ENCODE measurements at places on chromosomes 5 and 9.
A peak's percentile ranks its signal among the peaks of the same experiment; 100 is the strongest.

DNA sequence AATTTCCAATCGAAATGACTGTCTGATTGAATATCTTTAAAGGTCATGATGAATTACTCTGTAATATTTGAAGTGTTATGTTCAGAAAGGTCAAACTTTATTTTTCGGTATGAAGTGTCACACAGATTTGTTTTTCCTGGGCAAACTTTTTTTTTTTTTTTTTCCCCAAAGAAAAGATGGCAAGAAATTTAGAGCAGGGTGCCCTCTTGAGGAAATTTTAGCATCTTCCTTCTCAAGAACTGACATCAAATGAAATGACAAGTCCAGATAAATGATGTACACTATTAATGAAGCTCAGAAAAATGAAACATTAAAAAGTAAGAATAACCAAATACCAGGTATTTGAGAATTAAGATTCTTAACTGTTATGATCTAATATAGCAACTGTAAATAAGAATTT is 123.6 kb downstream of the INVS start:
- DNase-seq, result no peak

DNA sequence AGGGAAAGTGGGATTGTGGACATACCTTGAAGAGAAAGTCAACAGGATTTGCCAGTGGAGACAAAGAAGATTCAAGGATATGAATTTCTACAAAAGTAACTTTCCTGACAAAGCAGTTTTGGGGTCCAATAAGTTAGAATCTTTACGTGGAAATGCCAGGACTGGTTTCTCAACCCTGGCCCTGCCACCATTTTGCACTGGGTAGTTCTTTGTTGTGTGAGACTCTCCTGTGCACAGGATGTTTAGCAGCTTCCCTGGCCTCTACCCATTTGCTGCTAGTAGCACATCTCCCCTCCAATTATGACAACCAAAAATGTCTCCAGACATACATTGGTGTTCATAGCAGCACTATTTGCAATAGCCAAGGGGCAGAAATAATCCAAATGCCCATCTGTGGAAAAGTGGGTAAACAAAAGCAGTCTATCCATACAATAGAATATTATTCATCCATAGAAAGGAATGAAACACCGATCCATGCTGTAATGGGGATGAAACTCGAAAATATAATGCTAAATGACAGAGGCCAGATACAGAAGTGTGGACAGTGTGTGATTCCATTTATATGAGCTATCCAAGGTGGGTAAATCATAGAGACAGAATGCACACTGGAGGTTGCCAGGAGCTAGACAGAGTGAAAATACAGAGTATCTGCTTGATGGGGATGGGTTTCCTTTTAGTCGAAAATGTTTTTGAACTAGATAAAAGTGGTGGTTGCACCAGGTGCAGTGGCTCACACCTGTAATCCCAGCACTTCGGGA is 91.4 kb downstream of the NSUN2 start:
- no peak for DNase-seq

DNA sequence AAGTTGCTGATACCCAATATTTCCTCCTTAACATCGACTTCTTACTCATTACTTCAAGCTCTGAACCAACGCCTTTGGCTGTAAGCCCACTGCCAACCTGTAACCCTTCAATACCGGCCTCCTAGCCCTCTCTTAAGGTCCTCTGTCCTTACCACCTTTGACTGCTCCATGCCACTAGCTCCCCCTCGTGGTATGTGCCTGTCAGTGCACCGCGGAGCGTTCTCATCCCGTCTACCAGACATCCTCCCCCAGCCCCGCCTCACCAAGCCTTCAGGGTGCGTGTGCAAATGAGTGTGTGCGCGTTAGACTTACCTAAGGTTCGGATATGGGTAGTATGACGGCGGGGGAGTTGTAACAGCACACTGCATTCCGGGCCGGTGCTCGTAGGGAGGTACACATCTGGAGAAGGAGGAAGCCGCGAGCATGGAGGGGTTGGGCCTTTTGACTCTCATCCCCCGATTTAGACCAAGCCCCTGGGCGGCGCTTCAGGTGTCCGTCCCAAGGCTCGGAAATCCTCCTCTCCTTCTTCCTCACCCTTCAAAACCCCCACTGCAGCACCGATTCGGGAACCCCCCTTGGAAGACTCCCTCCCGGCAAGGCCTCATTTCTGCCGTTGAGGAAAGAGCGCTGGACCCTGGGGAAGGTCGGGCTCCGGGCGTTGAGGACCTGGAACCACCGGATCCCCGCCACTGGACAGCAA is 2.8 kb upstream of the MYORG start:
- peak; percentile 91 for DNase-seq

GRCh38 chr9:107154291-107154690 is 128.8 kb upstream of the RAD23B start:
- DNase-seq, result no peak

GRCh38 chr9:83937861-83938455 is 16.7 kb upstream of the KIF27 start:
- no peak for DNase-seq

- DNase-seq, result no peak
Measured at GRCh38 chr9:14907696-14908095, 2.5 kb downstream of the FREM1 start.

GRCh38 chr9:121354141-121354540 is 15.9 kb downstream of the STOM start:
- no peak for DNase-seq

DNA sequence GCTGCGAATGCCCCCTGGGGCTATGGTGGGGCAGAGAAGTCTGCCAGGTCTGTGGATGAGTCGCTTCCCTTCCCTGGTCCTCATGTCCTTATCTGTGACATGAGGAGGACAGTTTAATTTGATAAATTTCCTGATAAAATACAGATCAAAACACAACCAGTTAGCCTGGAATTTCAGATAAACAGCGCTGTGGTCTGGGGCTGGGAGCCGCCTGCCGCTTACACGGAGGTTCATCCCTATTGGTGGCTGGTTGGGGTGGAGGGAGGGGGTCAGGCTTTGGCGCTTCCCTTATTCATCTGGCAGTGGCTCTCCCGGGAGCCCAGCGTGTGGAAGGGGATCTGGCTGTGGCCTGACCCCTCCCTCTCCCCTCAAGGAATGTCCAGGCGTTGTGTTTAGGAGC is 17.9 kb downstream of the CRB2 start:
- no peak for DNase-seq

DNA sequence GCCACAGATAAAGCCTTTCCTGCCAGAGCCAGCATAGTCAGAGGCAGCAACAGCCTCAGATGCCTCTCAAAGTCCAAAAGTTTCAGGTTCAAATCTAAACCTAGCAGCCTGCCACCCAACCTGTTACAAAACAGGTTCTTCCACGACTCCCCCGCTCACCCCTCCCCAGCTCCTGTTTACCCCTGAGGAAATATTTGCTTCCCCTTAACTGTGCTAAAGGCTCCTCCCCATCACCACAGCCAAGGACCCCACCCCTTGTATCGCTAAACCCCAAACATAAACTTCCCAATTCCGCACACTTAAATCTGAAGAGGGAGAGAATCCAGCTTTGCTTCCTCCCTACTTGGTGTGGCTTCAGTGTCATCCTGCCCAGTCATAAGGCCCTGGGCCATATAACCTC is 15.4 kb upstream of the VDAC1 start:
- DNase-seq, result no peak

GRCh38 chr5:73306078-73306719 is 133.2 kb downstream of the TMEM174 start:
- DNase-seq, result no peak

- DNase-seq, result no peak
Measured at GRCh38 chr5:136665331-136665730, 300.0 kb upstream of the TRPC7 start.

DNA sequence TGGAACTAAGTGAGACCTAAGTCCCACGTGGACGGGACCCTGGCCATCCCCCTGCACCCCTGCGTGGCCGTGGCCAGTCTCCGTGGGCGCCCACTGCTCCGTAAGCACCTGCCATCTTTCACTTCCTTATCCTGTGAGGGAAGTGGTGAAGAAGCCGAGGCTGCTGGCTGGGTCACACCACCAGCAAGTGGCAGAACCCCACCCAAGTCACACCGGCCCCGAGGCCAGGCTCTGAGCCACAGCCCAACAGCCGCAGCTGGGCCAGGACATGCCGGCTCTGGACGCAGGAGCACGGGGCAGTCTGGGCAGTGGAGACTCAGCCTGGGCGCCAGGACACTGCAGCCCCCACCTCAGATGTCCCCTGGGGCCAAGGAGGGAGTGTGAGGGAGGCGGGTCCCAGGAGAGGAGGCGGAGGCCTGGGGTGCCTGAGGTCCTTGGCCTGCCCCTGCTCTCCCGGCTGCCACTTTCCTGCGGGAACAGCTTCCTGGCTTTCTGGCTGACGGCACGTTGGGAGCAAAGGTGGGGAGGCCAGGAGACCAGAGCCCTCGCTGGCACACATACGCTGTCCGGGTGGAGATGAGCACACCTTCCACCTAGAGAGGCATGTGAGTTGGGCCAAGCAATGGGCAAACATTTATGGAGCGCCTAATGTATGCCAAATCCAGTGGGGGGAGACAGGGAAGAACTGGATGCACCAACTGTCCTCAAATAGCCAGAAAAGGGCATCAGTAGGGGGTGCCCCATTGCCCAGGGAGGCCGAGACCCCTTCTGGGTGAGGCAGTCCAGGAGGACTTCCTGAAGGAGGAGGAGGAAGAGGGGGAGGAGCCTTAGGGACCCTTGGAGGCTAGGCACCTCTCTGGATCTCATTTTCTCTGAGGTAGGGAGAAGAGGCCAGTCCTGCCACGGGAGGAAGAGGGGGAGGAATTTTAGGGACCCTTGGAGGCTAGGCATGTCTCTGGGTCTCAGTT is 43.9 kb upstream of the EGFL7 start:
- no peak for DNase-seq

GRCh38 chr9:17682684-17683083 is 103.8 kb downstream of the SH3GL2 start:
- no peak for DNase-seq

DNA sequence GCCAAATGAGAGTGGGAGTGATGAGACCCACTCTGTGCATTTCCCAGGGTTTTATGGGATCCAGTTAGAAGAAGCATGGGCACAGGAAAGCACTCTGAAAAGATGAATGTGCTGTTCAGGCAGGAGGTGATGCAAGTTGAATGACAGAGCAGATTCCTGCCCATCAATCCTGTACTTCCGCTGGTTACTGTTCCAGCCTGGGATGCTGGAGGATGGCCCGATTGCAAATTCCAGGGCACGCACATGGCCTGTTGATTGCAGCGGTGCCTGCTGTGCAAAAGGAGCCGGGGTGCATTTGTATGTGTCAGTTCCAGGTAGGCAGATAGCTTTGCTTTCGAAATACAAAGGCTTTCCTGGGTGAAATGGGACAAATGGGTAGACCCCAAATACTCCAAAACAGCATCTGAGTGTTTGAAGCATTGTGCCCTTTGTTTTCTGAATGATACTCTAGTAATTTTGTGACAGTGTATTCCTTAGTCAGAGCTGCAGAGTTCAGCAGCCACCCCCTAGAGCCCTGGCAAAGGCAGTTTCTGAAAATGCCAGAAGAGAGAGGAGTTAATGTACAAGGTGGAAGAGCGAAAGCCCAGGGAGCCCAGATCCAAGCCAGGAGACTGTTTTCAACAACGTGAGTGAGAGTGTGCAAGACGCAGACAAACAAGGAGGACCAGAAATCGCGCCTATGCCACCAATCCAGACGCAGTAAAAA is 454.2 kb upstream of the CLINT1 start:
- no peak for DNase-seq

GRCh38 chr5:80268916-80269315 is 13.1 kb upstream of the SERINC5 start:
- no peak for DNase-seq

DNA sequence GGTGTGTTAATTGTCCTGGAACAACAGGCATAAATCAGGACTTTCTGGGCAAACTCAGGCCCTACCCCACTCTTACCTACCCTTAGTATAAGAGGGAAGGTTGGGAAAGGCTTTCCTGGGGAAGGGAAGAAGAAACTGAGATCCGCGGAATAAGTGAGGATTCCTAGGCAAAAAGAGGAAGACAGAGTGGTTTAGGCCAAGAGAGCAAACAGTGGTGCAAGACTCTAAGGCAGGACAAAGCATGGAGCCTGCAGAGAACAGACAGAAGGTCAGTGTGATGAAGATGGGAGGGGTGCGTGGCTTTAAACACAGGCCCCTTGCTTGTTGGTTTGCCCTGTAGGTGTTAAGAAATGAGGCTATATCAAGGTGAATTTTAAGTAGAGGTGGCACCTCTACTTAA is 69.4 kb downstream of the TMC1 start:
- no peak for DNase-seq

- DNase-seq, result no peak
Measured at GRCh38 chr5:65305913-65306312, 175.8 kb downstream of the ADAMTS6 start.

- no peak for DNase-seq
Measured at GRCh38 chr9:108903420-108904103, 30.4 kb downstream of the ELP1 start.

- DNase-seq, result no peak
Measured at GRCh38 chr5:73426034-73426433, 22.5 kb downstream of the FOXD1 start.

- no peak for DNase-seq
Measured at GRCh38 chr5:61910771-61911170, 395.2 kb upstream of the KIF2A start.

DNA sequence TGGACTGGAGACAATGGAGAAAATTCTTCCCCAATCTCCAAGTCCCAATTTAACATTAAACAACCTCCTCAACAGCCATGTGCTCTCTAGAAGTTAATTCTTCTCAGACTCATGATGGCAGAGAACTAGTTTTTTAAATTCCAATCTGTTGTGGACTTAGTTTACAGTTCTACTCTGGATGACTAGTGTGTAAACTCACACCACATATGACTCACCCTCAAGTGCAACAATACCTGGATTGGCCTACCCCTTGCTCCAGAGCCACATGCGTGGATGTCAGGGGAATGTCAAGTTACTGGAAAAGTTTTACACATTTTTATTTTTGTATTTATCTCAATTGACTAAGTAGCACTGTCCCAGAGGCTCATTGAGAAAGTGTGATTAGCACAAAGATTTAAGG is 136.0 kb upstream of the EFNA5 start:
- DNase-seq, result no peak

DNA sequence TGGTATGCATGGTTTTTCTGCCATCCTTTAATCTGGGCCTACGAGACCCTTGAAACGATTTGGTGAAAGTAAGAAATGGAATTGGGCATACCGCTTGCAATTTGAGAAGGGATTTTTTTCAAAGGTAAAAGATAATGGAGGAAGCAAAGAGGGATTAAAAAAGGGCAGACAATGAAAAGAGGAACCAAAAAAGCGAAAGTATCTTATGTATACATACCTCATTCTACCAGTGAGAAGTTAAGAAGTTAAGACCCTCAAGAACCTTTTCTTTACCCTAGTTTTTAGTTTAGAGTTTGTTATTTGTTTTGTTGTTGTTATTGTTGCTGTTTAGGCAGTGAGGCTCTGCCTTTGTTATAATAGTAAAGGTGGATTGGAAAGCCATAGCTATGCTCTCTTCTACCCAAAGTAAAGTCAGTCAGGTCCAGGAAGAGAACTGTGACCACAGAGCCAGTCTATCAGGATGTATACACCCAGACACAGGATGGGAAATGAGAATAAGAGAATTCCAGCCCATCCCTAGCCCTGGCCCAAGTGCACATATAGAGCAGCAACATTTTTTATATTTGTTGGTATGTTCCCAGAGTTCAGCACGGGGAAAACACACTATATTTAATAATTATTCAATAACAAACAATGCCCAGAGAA is 166.6 kb downstream of the RFX3 start:
- no peak for DNase-seq
